ENCODE measurements at places on chromosomes 5 and 9.

DNA sequence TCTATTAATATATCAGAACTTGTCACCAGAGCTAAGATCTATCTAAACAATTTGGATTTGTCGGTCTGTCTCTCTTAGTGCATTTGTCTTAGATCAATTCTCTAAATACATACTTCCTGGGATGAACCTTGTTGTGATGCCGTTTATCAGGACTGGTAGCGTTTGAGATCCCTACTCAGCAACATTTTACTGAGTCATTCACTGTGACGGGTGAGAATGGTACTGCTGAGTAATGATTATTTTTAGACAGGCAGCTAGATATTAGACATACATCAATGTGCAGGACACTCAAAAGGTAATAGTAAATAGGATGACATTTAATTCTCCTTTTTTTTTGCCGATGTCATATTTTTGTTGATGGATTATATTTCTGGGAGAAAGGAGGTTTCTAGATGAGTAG, 209.0 kb downstream of the CSNK1G3 start:
- DNase-seq = no peak

DNA sequence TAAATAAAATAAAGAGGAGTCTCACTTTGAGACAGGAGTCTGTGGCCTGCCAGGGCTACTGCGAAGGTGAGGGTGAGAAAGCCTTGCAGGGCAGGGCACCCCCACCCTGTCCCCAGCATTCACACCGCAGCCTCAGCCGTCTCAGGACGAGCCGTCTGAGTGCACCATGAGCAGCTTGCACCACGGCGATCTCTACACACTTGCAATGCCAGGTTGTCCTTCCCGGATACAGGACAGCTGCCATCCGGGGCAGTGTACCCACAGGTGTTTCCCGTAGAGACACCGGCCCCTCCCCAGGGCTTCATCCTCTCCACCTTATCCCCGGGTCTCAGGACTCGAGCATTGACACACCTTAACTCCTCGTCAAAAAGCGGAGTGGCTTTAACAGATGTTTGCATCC, 43.3 kb downstream of the IRX2 start:
- no peak for DNase-seq

DNA sequence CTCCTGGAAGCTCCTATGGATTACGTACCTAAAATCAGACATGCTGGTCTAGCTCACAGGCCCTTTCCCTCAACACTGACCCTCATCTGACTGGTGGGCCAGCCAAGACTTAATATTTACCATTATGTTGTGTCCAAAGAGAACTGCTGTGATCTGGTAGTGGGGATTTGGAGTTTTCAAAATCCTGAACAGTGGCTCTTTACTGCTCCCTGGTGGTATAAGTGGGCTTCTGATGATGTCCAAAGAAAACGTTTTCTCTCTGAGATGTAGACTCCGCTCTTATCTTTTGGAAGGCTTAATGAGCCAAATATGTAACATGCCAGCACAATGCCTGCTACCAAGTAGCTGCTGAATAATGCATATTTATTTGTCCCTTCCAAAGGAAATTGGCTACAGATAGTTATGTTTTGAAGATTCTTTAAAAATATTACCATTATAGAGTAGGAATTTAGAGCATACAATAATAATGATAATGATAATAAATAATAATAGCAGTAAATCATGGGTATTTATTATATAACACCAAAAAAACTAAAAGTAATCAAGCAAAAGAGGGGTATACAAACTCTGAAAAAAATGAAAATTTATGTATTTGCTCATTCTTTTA, 406.6 kb upstream of the TNC start:
- DNase-seq = no peak

DNA sequence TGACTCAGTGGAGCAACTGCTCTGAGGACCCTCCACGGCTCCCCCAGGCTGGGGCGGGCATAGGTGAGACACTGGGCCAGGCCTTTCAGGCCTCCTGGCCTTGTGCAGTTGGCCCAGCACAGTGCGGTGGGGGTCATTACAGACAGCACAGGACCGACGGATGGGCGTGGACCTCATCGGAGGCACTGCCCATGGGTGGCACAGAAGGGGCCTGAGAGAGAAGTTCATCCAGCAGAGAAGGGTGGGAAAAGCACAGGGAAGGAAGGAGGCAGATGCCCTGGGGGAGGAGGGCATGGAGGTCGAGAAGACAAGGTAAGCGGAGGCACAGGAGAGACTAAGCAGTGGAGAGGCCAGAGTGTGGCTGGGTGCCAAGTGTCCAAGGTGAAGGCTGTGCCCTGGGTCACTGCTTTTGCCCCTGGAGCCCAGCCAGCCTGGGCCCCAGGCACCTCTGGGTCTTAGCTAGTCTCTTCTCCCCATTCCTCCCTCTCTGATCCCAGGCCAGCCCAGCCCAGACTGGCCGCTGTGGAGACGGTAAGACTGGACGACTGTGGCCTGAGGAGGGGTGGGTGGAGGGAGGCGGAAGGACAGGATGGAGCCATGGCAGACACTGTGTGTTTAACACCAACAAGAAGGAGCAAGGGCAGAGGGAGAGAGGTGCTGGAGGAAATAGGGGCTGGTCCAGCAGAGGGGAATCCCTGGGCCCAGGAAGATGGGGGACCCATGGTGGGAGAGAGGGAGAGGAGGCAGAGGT, 5.7 kb downstream of the IL3 start:
- DNase-seq = no peak

- DNase-seq = no peak
These were observed 236.5 kb downstream of the DMRTA1 start for GRCh38 chr9:22682961-22683699.

DNA sequence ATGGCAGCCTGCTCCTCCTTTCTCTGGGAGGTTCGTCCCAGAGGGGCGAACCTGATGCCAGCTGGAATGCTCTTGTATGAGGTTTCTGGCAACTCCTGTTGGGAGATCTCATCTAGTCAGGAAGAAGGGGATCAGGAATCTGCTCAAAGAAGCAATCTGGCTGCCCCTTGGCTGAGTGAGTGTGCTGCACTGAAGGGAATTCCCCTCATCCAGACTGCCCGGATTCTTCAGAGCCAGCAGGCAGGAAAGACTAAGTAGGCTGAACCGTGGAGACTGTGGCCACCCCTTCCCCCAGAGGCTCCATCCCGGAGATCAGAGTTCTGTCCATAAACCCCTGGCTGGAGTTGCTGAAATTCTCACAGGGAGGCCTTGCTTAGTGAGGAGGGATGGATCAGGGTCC, 476.0 kb downstream of the CSNK1G3 start:
- DNase-seq = no peak

DNA sequence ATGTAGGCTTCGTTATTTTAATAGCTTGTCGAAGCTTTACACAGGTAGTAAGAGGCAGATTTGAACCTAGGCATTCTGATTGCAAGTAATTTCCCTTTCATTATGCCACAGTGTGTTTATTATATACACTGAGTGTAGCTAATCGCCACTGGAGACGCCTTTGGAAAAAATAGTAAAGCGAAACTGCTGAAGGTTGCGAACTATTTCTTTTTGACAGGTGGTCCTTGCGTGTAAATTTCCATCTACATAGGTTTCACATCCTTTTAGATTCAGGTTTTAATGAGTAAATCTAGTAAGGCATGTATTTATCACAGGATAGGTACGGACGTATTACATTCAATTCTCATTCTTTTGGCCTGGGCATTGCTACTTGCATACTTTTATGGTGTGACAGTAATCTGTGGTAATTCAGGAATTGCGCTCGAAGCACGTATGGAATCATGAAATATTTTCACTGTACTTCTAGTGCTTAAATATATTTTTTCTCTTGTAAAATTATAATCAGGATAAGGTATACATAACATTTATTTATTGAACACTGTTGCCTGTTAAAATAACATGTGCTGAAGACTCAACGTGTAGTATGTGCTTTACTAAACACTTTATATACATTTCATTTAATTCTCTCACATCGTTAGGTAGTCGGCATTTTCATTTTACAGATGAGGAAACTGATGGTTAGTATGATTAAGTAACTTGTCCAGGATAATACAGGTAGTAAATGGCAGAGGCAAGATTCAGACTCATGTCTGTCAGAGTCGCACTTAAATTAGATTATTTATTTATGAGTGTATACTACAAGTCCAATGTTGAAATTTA, 1.8 kb downstream of the MARCHF6 start:
- DNase-seq = no peak
